Caudate nucleus (tissue), 63 donors: ENCODE measurements at places on chromosomes 6 and 20.

DNA sequence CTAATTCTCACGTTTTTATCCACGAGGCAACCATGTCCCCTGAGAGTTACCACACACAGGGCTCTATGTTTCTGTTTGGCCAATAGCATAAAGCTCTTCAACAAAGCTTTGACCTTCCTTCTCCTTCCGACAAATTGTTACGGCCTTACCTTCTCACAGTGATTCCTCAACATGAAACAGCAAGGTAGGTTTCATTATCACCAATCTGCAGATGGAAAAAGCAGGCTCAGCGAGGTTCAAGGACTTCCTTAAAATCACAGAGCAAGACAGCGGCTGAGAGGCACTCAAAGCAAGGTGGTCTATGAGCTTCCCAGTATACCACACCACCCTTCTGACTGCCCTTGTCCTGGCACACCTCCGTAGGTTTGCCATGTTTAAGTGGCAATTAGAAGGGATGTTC, 360.0 kb downstream of the CD83 start:
- DNase-seq, result no peak

DNA sequence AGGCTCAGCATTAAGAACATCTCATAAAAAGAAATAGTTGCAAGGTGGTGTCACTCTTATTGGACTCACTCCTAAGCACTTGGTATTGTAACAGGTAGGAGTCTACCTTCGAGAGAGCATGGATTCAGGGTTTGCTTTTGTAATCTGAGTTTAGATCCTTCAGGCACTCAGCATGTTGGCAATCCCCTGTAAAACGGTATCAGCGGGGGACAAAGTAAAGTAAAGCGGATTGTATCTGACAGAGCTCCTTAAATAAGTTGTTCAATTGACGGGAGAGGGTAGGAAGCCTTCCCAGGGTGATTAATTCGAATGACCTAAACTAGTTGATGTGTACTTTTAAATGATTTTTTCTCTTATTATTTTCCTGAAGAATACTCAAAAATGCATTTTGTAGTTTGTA, 869.8 kb upstream of the EPHA7 start:
- DNase-seq, result no peak

DNA sequence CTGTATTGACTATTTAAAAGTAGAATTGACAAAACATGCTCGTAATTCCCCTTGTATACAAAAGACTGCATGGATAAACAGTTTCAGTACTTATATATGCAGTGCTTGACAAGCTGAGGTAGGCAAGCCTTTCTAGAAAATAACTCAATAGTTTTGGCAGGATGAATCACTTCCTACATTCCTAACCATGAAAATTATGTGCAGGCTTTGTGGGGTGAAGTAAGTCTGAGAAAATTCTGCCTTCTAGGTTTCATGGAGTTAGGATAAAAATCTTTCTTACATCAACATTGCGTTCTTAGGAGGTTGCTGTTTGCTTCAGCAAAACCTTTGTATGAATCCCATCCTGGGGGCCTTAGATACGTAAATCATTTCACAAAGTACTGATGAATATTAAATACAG, 801.4 kb upstream of the EYS start:
- no peak for DNase-seq

DNA sequence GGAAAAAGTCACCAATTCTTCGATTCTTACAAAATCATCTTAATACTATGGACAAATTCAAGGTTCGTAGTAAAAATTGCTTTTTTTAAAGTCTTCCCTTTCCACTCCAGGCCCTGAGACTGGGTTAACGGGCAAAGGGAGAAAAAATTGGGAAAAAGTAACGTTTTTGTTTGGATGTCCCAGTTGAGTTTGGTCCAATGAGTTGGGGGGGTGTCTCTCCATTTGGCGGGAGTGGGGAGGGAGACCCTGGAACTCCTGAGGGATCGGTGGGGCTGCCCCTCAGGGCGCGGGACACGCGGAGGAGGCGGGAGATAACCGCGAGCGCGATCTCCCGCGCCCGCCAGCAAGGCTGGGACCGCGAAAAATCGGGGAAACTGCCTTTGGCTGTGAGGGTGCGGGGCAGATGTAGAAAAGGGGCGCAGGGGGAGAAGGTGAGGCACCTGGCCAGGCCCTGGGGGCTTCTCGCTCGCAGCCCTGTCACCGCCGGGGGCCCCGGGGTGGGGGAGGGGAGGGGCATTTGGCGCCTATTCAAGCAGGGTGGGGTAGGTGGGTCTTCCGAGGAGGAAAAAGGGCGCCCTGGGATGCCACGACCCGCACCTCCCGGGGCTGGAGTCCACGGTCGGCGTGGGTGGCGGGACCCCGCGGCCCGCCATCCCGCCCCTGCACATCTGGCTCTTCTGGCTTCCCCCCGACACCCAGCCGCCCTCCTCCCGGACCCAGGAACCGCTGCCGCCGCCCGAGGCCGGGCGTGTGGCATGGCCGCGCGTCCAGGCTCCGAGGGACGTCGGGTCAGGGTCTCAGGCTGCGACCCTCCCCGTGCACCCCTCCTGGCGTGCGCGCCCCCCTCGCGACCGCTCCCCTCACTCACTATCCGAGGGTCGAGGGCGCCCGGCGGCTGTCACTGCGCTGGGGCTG, 595 bp downstream of the FBXO5 start:
- no peak for DNase-seq

GRCh38 chr20:37348792-37349516, 3.0 kb downstream of the SRC start:
- DNase-seq, result no peak

GRCh38 chr6:1389369-1390132, at the start of gene FOXF2:
Gene FOXF2, plus strand, starts transcription at chr6:1389576. Its CDS starts 372 bp downstream, at chr6:1389948.
- no peak for DNase-seq

- no peak for DNase-seq
These were observed 62.4 kb upstream of the TNFAIP3 start for GRCh38 chr6:137804637-137805036.

DNA sequence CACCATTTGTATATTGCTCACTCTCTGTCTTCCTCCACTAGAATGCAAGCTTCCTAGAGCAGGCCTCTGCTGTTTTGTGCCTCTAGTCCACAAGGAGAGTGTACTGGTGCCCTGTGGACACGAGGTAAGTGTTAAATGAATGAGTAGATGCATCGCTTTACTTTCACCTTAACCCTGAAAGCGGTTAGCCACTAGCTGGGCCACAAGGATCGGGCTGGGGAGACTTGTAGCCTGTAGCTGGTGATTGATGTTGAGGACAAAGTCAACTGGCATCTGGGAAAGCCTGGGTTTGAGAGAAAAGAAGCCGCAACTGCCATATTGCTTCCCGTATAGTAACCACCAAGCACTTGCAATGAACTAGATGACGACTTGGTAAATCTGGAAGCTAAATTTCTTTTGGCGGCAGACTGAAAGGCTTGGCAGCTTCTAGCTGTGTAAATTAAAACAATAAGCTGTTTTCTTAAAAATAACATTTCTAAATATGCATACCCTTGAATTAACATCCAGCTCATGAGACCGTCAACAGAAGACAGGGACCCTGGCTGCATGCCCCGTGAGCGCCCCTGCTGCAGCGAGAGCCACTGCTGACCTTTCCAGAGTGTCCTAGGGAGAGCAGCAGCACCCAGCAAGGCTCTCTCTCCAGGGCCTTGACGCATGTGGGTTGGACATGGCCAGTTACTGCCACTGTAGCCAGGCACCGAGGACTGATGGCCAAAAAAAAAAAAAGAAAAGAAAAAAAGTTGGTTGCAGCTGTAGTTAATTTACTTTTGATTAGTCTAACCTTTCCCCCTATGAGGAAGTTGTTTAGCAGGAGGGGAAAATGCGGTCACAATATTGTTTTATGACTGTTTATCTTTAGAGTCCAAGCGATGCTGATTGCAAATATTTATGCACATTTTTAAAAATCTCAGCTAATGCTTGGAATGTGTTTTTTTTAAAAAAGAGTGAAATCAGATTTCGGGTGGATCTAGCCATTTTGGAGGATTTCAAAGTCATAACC, 315.1 kb downstream of the TFAP2C start:
- DNase-seq, result no peak

- DNase-seq, result no peak
These were observed 343.6 kb downstream of the FRK start for GRCh38 chr6:115717062-115717461.

DNA sequence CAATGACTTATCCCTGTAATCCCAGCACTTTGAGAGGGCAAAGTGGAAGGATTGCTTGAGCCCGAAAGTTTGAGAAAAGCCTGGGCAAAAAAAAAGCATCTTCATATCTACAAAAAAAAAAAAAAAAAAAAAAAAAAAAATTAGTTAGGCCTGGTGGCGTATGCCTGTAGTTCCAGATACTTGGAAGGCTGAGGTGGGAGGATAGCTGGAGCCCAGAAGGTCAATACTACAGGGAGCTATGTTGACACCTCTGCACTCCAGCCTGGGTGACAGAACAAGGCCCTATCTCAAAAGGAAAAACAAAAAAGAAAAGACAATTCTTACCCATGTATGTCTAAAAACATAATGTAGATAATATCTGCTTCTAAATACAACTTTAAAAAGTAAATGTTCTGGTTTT, 27.2 kb downstream of the CRISP1 start:
- DNase-seq, result no peak

DNA sequence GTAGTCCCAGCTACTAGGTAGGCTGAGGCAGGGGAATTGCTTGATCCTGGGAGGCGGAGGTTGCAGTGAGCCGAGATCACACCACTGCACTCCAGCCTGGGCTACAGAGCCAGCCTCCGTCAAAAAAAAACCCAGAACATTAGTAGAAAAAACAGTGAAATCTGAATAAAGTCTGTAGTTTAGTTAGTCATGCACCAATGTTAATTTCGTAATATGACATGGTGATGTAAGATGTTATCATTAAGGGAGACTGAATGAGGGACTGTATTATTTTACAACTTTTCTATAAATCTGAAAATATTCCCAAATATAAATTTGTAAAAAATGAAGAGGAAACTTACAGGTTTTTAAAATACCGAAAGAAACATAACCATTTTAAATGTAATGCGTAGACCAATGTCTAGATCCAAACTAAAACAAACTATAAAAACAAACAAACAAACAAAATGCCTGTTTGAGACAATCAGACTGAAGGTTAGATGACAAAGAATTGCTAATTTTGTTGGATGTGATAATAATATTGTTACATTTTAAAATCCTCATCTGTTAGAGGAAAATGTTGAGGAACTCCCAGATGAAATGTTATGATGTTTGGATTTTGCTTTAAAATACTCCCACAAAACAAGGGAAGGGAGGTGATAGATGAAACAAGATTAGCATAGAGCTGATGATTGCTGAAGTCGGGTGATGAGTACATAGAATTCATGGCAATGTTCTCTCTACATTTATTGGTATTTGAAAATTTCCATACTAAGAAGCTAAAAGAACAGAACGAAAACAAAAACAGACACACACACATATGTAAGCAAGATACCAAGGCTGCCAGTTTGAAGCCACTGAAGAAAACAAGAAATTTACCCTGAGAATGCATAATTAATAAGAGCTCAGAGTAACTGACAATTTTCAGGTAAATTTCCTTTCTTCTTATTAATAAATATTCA, 1.8 kb downstream of the GSTA4 start:
- no peak for DNase-seq

- no peak for DNase-seq
These were observed 389.6 kb upstream of the JAG1 start for GRCh38 chr20:11063444-11063843.

DNA sequence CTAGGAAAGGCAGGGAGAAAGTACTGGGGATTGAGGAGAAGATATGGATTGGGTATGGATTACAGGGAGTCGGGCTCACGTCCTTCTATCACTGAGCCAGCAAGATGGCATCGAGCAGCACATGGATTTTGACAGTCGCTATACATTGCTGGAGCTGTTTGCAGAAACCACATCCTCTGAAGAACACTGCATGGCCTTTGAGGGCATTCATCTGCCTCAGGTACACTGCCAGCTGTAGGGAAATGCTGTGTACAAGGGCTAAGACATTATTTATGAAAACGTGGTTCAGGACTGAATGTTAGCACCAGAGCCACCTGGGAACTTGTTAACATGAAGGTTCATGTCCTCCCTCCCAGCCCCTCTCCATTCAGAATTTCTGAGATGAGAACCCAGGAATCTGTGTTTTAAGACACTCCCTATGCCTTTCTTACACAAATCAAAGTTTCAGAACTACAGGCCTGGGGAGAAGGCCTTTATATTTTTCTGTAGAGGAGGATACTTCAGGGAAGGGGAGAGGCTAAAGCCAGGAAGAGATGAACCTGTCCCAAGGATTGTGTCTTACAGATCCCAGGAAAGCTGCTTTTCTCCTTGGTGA, 3.5 kb downstream of the CUL9 start:
- no peak for DNase-seq

DNA sequence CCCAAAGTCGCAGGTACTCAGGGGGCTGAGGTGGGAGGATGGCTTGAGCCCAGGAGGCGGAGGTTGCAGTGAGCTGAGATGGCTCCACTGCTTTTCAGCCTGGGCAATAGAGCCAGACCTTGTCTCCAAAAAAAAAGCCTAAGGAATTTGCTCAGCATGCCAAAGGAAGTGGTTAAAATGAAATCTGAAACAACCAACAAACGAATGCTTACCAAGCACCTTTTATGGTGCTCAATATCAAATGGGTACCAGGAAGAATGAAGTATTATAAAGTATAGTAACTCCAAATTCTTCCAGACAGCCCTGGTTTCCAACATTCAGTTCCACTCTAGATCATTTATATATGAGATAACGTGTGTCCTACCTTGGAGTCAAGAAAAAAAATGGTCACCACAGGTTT, 14.0 kb downstream of the GMDS start:
- no peak for DNase-seq

GRCh38 chr6:129575378-129576118, 134.4 kb downstream of the ARHGAP18 start:
- no peak for DNase-seq

GRCh38 chr6:33288141-33288920, 708 bp downstream of the WDR46 start:
- DNase-seq, result no peak

- DNase-seq, result no peak
These were observed 95.0 kb downstream of the TCP11 start for GRCh38 chr6:35046103-35046502.

- no peak for DNase-seq
These were observed 67.8 kb upstream of the ADGRF4 start for GRCh38 chr6:47630587-47630986.

- DNase-seq, result no peak
These were observed 772 bp downstream of the SESN1 start for GRCh38 chr6:109093732-109094415.

DNA sequence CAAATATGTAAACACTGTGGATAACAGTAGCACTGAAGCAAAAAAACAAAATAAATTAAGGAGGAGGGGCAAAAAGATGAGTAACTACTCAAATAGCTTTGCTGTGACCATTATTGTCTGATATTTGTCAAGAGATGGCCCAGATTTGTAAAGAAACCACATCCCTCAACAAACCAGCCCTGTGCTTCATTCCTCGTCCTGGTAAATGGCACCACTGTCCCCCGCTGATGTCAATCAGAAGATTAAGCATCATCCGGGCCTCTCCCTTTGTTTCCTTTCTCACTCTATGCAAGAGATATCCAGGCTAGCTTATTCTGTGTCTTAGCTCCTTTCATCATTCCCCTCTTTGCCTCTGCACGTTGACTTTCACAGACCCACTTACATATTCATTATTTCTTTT, 259.0 kb downstream of the SYNE1 start:
- DNase-seq, result no peak

GRCh38 chr6:27809939-27810767, 102.0 kb downstream of the OR2B2 start:
- no peak for DNase-seq

- no peak for DNase-seq
These were observed 115.2 kb downstream of the CEBPB start for GRCh38 chr20:50305636-50306477.
